ENCODE measurements at places on chromosomes 13 and 19.

DNA sequence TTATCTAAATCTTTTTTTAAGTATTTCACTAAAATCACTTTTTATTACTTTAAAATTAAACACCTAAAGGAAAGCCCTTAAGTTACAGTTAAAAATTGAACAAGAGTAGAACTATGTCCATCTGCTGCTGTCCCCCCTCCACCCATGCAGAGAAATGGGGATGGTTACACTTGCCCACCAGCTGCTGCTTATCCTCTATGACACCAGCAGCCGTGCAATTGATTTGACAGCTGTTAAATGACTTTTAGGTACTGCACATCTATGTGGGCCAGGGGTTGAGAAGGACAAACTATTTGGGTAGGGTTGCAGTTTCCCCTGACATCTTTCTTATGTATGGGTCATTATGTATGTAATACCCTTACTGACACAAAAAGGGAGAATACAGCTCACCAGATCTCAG lies 77.2 kb downstream of the TBC1D4 start:
- no peak for DNase-seq

GRCh38 chr13:41780715-41781706 lies 179.9 kb downstream of the VWA8 start:
- no peak for DNase-seq

DNA sequence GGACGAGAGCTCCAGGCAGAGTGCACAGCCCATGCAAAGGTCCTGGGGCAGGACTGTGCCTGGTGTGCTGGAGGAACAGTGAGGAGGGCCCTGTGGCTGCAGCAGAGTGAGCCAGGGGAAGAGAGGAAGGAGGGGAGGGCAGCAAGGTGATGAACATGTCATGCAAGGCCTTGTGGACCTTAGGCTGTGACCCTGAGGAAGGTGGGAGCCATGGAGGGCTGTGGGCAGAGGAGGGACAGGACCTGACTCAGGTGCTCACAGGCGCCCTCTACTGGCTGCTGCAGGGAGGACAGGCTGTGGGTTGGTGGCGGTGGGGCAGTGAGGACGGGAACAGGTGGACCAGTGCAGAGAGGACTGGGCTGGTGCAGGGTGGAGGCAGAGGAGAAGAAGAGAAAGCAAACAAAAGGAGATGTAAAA lies 170.3 kb downstream of the PTPRS start:
- DNase-seq: no peak

GRCh38 chr13:106526738-106527444 lies 8.6 kb downstream of the EFNB2 start:
- DNase-seq: no peak

DNA sequence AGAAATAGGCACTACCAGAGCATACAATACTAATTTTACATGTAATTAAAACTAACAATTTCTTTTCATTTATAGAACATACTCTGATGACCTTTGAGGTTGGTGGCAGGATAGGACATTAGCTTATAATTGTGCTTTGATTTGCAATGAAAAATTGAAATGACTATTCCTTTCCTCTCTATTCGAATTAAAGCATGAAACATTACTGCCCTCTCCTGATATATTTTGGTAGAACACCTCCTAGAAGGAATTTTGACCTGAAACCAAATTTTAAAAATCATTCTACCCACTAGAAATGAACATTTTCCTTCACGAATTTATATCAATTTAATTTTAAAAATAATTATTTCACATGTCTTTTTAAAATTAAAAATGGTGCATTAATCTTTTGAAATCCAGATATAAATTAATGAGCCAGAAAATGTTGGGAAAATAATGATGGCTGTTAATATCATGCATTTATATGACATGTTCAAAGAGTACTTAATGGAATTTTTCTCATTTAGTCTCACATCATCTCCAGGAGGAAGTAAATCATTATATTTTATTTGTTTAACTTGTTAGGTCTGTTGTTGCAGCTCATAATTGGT lies 556.3 kb upstream of the ARGLU1 start:
- DNase-seq: peak; percentile 7

- no peak for DNase-seq
Measured at GRCh38 chr13:29522044-29522685, 73.3 kb downstream of the SLC7A1 start.

DNA sequence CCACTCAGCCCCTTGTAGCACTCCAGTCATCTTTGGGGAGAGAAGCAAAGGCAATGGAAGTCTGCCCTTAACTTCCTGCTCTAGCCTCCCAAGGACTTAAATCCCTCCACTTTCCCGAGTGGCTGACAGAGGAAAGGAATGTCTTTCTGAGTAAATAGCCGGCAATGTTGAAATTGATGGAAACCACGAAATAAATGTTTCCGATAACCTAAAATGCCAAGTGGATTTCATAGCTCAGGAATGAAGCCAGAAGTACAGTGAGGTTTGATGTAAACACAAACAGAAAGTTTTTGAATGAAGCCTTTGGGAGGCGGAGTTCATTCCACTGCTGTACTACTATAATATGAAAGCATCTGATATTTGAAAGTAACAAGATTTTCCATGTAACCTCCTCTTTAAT lies 14.0 kb upstream of the TBC1D4 start:
- DNase-seq: no peak

DNA sequence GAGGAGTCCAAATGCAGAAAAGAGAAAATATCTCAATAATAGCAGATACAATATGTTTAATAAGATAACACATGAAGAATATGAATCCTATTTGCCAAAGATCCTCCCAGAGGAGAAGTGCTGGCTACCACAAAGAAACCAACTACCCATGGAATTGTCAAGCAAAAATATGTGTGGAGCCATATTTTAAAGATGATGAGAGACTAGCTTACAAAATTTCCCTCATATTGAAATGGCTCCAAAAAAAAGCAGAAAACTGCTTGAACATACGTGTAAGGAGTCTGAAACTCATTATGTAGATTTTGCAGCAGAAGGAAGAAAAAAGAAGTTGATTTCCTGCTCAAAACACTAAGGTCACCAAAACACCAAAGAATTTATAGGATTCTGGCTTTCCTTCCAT lies 94.2 kb downstream of the USP12 start:
- no peak for DNase-seq

GRCh38 chr13:32454886-32455593 lies 27.1 kb upstream of the N4BP2L1 start:
- no peak for DNase-seq

DNA sequence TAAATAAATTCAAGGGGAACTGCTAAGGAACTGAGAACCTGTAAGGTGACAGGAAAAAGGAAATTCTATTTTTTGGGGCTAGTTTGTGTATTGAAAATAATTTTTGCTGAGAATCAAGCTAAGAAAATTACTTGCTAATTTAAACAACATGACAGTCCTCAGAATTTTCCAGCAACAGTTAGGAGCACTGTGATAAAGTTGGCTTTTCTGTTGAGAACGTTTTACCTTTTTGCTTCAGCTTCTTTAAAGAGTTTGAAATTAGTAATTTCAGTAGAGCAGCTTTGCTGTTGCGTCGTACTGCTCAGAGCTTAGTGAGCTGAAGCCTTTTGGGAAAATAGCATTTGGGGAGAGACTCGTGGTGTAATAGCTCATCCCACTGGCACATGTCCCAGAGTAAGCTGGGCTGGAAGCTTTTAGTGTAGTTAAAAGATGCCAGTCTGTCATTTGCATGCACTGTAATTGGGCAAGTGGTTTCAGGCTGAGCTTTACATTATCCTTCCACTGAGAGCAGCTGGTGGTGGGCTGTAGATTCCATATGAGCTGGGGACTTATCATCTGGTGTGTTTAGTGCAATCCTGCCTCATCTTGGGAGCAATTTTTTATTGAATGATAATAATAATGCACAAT lies 69.8 kb downstream of the LRCH1 start:
- DNase-seq: no peak

- no peak for DNase-seq
Measured at GRCh38 chr13:21932996-21933395, 262.1 kb downstream of the FGF9 start.

DNA sequence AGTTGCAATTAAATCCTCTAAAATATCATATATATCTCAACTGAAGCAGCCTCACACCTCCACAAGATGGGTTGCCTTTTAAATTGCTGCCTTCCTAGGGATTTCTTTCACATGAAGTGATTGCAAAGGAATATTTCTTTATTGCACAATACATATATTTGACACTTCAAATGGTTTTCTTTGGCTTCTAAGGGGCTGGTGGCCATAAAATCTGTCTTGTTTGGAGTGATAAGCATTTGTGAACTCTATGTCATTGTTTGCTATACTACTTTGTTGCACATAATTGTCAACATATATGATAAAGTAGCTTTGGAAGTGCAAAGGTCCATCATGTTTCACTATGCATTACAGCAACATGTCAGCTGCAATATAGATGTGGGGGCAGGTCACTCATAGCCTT lies 2380.9 kb downstream of the PCDH9 start:
- no peak for DNase-seq

GRCh38 chr19:17391371-17392151 lies 2.4 kb downstream of the CCDC194 start:
- DNase-seq: peak; percentile 52

DNA sequence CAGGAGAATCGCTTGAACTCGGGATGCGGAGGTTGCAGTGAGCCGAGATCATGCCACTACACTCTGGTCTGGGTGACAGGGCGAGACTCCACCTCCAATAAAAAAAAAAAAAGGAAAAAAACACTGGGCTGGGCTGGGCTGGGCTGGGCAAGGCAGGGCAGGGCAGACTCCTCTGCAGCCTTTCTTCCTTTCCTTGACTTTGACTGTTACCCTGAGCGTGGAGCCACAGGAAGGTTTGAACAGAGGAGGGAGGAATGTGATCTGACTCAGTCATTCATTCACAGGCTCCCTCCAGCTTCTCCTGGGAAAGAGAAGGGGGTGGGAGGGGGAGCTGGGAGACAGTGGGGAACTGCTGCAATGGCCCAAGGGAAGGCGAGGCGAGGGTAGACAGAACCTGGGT lies 2.7 kb upstream of the ACTN4 start:
- DNase-seq: no peak

- peak; percentile 88 for DNase-seq
Measured at GRCh38 chr19:5903624-5904351, at the start of gene NDUFA11. Gene NDUFA11, minus strand, starts transcription at chr19:5903790. Its CDS starts 82 bp downstream, at chr19:5903708.

- no peak for DNase-seq
Measured at GRCh38 chr19:38291855-38292254, 12.2 kb upstream of the C19orf33 start.

- no peak for DNase-seq
Measured at GRCh38 chr13:96377835-96378234, 287.9 kb downstream of the HS6ST3 start.

DNA sequence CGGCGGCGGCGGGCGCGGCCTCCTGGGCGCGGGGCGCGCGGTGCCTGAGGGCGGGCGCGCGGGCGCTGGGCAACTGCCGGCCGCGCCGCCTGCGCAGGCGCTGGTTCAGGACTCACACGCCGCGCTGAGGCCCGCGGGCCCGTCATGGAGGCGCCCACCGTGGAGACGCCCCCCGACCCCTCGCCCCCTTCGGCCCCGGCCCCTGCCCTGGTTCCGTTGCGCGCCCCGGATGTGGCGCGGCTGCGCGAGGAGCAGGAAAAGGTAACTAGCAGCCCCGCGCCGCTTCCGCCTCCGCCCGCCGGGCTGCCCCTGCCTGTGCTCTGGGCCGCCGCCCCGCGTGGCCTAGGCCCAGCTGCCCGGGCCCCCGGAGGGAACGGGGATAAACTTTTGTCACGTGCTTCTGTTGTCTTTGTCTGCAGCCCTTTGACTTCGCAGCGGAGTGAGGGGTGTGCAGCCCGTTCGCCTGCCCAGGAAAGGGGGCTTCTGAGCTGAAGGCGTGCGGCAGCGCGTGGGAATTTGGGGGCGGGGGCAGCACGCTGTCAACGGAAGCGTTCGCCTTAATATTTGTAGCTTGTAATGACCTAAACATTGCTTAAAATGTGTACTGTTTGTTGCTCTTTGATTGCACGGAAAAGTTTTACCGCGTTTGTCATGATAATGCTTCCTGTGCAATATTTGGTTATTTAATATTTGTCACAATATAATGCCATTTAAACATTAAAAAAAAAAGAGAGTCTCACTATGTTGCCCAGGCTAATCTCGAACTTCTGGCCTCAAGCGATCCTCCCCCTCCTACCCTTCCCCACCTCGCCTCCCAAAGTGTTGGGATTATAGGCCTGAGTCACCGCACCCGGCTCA lies 594 bp downstream of the URI1 start:
- DNase-seq: peak; percentile 76

DNA sequence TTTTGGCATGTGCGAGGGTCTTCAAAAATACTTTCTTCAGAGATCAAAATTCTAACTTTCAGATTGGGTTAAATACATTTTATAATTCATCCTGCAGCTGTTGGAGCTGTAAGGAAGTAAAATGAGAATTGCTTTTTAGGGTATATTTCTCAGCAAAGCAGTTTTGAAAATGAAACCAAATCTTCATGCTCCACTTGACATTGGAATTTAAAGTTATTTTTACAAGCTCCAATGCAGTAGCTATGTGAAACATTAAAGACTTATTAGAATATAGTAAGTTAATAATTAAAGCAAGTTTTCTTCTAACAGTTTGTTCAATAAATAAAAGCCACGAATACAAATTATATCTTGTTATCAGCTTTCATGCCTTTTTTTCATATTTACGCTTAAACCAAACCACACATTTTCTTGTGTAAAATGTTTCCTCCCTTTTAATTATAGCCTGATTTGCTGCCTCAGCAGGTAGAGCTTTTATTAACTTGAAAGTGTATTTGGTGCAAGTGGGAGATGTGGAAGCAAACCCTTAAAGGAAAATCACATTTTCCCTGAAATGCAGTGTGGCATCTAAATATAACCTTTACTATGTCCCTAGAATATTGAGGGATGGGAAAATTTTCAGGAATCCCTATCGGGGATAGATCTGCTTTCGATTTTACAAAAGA lies 12.4 kb upstream of the MICU2 start:
- no peak for DNase-seq

- no peak for DNase-seq
Measured at GRCh38 chr13:27572234-27572901, 48.0 kb downstream of the LNX2 start.

GRCh38 chr19:41356984-41357739 lies 3.4 kb upstream of the TGFB1 start:
- no peak for DNase-seq

- DNase-seq: no peak
Measured at GRCh38 chr19:12786141-12786870, 5.0 kb upstream of the JUNB start.

GRCh38 chr13:79987761-79988160 lies 353.2 kb downstream of the SPRY2 start:
- no peak for DNase-seq

DNA sequence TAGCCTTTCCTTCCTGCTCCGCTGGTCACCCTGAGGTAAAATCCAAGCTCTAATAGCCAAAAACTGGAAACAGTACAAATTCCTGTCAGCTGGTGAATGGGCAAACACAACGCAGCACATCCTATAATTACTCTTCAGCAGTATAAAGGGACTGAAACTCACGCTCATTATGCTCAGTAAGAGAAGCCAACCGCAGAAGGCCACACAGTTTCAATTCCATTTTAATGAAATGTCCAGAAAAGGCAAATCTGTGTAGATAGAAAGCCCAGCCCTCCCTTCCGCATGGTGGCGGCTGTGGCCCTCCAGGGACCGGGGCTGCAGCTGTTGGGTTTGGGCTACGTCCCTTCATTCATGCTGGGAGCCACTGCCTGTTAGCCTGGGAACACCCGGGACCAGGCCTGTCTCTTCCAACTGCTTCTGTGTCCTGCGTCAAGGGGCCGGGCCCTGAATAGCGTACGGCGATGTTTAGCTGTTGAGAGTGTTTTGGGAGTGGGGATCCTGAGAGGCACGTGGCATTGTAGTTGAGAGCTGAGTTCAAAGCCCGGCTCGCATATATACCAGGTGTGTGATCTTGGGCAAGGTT lies 23.5 kb downstream of the NKPD1 start:
- no peak for DNase-seq

Data from 8988T (cell line).